ENCODE measurements at places on chromosomes 12 and 14.

DNA sequence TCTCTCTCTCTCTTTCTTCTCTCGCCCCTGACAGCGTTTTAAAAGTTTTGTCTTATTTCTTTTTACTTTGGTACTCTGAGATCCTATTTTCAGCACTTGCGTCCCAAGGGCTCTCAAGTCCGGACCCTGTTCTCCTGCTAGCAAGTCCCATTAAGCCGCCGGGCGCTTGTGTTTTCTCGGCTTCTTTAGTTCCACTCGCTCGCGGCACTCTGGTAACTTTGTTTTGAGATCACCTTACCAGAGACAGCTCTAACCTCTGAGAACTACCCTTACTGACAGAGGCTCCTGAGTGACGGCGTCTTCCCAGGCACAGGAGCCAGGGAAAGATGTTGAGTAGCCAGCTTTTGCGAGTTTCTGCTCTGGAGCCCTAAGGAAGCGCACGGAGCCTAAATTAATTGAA is 2.7 kb upstream of the MYF5 start:
- DNase-seq, result no peak

DNA sequence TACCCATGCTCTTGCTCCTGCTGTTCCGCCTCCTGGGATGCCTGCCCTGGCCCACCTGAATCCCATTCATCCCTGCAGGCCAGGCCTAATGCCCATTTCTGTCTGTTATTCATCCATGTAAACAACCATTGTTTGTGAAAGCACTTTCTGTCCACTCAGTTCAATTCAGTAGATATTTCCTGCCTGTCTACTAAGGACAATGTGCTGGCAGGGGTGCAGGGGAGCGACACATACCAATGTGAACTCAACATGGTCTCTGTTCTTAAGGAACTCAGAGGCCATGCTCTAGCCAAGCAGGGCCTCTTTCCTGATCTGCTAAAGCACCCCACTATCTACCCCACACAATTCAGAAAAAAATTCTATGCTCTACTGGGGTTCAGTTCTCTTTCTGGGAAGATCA is 88.5 kb upstream of the ZFP36L1 start:
- DNase-seq, result no peak

DNA sequence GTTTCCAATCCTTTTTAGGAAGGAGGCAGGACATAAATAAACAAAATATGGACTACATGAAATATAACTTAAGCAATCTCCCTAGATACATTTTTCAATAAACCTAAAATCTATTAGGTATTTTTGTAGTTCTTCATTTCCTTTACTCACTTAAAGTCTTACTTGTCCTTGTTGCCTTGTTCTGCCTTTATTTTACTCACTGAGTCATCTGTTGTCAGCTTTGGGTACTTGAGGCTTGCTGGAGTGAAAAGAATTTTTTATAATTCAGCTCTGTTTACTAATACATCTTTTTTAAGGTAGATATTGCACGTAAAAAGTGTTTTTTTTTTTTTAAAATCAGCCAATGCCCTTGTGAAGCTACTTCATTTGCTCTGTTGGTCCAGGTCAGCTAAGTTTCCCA is 216.2 kb downstream of the PELI2 start:
- DNase-seq, result no peak

DNA sequence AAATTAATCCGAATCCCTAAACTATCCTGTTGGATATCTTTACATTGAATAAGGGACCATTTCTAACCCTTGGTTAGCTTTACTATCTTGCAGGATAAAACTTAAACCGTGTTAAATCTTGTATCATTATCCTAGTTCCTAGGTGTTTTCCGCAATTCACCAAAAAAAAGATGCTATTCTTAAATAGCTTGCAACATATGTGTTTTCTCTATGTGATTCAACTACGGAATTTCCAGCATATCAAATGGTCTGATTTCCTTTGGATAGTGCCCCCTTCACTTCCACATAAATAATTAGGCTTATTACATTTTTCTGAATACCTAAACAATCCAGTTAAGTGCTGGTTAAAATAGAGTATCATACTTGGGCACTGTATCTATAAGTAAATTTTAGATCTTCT is 130.3 kb downstream of the ITPR2 start:
- no peak for DNase-seq

GRCh38 chr12:78331181-78331580 is 500.5 kb downstream of the NAV3 start:
- DNase-seq, result peak; percentile 42

DNA sequence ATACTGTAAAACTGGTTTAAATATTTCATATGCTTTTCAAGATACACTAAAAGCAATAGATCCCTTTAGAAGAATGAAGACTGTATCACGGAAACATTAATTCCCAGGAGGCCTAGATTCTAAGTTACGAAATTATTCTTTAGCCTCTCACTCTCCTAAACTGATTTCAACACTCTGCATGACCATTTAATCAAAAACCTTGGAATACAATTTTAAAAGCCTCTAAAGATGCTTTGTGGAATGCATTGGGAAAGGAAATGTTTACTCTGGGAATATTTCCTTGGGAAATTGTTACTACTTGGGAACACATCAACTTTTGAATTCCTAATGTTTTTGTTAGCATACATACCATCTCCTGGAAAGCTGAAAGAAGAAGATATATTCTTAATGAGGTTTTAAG is 255.7 kb upstream of the FAR2 start:
- DNase-seq, result no peak

DNA sequence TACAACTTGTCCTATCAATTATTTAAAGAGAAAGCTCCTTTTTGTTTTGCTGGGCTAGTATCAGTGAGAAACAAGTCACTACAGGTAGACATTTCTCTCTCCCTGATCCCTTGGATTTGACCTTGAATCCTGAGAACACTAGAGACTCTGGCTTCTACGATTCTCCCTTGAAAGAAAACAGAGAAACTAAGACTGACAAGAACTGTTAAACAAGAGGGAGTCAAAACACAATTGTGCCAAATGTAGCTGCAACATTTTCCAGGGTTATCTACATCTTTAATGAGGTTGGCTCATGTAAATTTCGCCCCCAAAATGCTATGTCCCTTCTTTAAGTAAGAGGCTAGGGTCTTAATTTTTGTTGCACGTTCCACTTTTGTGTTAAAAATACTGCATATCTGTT is 62.4 kb downstream of the SLC38A1 start:
- no peak for DNase-seq

DNA sequence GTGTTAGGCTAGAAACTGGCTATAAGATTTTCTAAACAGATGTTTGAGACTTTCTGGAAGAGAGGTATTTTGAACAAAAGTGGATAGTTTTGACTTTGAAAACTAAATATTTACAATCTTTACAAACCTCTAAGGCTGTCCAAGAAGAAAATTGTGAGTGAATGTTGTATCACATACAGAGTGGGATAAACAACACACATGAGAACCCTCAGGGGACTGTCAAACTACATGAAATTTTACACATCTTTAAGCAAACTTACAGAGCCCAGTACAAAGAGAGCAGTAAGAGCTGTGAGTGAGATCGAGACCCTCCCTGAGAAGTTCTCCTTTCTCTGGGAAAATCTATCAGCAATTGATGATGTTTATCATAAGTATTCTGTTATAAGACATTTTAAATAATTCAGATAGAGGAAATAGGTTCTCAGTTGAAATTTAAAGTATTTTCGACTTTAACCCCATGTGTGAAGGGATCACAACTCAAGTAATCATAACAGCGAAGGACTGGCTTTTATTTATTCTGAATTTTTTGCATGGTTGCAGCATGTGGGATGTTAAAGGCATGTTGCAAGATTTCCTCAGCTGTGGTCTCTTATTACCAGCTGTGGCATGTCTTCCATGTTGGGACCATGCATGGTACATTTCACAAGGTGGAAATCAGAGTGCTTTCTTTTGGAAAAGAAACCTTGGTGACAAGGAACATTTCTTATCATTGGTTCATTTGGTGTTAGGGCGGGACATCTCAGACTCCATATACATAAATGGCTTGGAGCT is 264.0 kb upstream of the PRICKLE1 start:
- no peak for DNase-seq

DNA sequence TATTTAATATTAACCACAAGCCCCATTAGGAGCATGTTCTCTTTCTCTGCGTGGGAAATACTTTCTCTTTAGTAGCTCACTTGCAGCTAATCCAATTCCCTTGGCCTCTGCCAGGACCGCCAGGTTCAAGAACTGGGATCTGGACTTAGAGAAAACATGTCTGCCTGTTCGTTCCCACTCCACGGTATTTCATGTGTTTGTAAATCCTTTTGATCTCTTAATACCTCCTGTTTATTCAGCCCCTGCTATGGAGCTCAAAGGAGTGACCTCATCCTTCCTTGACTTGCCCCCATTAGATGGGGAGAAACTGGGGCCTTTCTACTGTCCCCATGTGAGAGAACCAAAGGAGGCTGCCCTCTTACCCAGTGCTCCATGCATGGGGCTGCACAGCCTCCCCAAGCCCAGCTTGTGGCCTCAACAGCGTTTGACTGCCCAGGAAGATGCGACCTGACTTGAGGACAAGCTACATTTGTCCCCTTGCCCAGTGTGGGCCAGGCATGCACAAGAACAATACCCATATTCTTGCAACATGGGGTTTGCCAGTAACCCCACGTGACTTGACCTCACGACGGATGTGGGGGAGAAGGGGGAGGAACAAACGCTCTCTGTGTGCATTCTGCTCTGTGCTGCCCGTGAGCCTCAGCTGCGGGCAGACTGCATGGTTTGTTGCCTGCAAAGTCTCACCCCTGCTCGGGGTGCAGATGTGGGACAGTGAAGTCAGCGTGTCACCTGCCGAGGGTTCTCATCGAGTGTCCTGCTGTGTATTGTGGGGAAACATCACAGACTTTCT is 30.3 kb downstream of the CD9 start:
- DNase-seq, result no peak

- no peak for DNase-seq
These were observed 36.8 kb downstream of the DAAM1 start for GRCh38 chr14:59225281-59225680.

DNA sequence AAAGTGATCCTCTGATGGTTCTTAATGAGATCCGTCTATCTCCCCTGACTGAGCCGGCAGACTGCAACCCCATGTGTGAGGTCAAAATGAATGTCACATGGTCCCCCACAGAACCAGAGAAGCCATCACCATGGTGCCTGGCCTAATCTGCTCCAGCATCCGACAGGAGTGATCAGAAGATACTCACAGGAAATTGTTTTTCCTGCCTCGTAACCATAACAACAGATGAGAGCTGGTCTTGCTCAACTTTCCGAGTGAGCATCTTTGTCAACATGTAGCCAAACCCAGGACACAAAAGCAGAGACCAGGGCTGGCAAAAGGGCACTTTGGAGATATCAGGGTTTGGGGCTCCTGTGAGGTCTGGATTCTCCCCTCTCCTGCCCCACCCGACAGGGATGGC is 72.1 kb upstream of the C14orf180 start:
- DNase-seq, result no peak

DNA sequence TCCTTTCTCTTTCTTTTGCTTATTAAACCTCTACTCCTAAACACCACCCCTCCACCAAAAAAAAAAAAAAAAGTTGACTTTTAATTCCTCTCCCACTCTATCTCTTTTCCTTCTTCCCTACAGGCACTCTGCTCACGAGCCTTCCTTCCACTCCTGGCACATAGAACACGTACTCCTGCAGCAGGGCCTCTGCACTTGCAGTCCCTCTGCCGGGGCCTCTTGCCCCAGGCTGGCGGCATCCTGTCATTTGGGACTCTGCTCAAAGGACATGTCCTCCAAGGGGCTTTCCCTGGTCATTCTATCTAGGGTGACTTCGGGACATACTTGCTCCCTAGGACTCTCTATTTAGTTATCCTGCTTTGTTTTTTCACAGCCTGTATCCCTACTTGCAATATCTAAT is 7.7 kb downstream of the FOS start:
- DNase-seq, result no peak

- DNase-seq, result peak; percentile 51
These were observed 1.9 kb downstream of the SLC6A15 start for GRCh38 chr12:84910549-84911241.

DNA sequence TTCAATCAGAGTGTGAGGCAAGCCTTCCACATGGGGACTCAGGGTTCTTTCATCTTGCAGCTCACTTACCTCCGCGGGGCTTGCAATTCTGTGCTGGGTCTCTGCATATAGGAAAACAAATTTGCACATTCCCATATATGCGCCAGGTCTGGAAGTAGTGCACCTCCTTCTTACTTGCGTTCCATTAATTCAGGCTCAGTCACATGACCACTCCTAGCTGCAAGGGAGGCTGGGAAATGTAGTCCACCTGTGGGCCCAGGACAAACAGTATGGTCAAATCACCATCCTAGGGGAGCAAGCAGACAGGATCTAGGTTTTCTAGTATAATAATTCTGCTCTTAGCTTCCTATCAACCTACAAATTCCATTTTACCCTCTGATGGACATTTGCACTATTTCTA is 160.4 kb downstream of the AACS start:
- DNase-seq, result no peak

GRCh38 chr14:95697764-95698163 is 11.5 kb downstream of the TCL1B start:
- no peak for DNase-seq

GRCh38 chr14:55446127-55446736 is 5.8 kb upstream of the TBPL2 start:
- DNase-seq, result peak; percentile 72

DNA sequence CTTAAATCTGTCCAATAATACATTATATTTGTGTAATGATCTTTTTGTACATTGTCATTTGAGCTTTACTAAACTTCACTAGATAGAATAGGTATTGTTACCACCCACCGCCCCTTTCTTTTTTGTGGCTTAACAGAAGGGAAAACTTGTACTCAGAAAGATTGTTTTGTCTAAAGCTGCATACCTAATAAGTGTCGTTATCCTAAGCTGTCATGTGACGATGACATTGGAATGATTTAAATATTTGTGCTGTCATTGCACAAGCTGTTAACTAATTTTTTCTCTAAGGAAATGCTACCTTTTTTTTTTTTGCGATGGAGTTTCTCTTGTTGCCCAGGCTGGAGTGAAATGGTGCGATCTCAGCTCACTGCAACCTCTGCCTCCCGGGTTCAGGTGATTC is 3.6 kb downstream of the DIP2B start:
- no peak for DNase-seq

GRCh38 chr12:67472539-67472938 is 176.0 kb upstream of the DYRK2 start:
- no peak for DNase-seq

- no peak for DNase-seq
These were observed 503 bp downstream of the FBXO21 start for GRCh38 chr12:117189725-117190209.

GRCh38 chr12:15244341-15244740 is 23.1 kb upstream of the RERG start:
- DNase-seq, result peak; percentile 36

- DNase-seq, result no peak
These were observed 45.5 kb downstream of the ATF7IP start for GRCh38 chr12:14410841-14411569.

- DNase-seq, result no peak
These were observed 176.4 kb downstream of the TMTC2 start for GRCh38 chr12:82862876-82863649.

GRCh38 chr14:98958048-98958631 is 313.9 kb downstream of the BCL11B start:
- no peak for DNase-seq

DNA sequence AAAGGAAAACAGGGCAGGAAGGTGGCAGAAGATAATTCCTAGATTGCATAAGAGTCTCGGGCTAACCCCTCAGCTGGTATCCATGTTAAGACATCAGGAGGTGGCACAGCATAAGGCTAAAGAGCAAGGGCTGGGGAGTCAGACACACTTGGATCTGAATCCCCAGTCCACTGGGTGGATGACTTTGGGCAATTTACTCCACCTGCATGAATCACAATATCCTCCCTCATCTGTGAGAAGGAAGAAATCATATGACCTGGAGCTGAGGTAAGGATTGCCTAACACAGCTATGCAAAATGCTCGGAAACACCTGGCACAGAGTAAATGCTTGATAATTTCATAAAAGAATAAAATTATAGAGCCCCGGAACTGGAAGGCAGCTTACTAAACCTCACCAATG is 217.9 kb downstream of the PIK3C2G start:
- DNase-seq, result no peak
